MM.1S (cell line): ENCODE measurements at places on chromosomes 2 and 18.

DNA sequence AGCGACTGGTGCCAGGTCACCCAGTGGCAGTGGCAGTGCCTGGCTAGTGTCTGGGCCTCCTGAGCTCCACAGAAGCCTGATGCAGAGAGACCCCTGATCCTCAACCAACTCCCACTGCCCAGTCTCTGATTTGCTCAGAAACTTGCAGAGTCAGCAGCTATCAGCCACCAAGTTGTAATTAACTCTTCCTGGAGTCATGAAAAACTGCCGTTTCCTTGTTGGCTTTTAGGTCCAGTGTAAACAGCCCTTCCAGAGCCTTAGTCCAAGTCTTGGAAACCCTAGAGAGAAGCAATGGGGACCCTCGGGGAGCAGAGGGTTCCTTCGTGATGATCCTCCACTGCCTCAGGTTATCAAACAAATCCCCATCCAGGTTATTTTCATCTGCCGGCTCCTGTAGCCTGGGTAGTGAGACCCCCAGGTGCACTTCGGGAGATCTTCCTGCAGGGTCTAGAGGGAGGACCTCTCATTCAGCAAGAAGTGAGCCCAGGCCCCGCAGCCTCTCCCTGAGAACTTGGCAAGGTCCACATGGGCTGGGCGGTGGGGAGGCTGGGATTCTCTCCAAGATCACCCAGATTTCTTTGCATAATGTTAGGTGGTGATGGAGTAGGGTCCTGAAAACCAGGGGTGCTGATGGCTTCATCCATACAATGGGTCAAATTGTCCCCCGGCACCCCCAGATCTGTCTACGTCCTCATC is 137.7 kb upstream of the HDAC4 start:
- no peaks in the 10 kb centered on the region for H3K4me1 ChIP-seq
- no peak for DNase-seq
- H3K27me3 ChIP-seq: no peaks in the 10 kb centered on the region
- H3K27ac ChIP-seq: no peak overlapping the region
- no peak overlapping the region for H3K4me3 ChIP-seq
- no peaks in the 10 kb centered on the region for H3K36me3 ChIP-seq

DNA sequence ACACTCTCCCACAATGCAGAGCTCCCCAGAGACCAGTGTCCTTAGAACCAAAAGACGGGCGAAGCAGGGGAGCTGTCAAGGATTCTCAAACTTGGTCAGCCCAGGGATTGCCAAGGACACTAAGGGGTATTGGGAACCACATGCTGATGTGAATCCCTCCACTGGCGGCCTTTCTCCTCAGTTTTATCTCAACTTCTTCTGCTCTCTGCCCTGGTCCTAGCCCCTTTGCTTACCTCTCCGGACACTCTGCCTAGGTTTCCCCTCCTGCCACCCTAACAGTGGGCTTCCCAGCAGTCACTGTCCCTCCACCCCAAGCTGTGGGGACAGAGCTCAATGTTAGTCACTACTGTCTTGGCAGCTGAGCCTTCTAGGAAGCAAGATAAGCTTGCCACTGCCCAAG is 61.1 kb downstream of the POLR1A start:
- DNase-seq: no peak
- H3K27ac ChIP-seq: no peak overlapping the region
- H3K36me3 ChIP-seq: peaks cover 10% of the 10 kb centered on the region; the same call in 1 of the 2 replicates

DNA sequence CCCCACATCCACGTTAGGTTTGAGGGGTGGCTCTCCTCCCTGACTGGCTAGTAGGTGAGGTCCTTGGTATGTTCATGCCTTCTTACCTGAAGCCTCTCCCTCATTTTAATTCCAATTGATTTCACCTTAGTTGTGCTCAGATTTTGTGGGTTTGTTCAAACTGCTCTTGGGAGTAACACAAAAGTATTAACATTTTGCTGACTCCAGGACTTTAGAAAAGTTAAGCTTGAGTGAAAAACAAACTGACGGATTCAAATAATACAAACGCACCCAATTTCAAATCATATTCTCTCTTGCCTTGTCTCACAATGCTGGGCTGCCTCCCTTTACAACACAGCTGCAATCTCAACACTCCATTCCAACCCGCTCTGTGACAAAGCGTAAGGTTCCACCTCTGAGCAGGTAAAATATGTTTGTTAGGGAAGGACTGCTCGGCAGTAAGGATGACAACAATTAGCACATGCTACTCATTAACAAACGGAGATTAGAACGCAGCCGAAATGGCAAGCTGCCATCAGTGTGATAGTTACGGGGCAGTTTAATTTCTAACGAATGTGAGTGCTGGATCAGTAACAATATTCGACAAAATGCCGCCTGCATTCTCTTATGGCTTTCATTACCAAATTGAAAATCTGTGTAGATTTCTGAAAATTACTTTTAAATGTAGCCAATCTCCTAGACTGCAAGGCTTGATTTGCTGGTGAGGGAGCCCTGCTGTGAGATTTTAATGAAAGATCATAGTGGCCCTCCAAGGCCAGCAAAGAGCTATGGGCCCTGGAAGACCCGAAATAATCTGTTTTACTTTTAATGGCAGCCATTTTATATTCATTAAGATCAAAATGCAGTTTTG is 730.6 kb upstream of the FANCL start:
- H3K36me3 ChIP-seq: no peaks in the 10 kb centered on the region
- DNase-seq: no peak
- H3K27me3 ChIP-seq: no peaks in the 10 kb centered on the region

DNA sequence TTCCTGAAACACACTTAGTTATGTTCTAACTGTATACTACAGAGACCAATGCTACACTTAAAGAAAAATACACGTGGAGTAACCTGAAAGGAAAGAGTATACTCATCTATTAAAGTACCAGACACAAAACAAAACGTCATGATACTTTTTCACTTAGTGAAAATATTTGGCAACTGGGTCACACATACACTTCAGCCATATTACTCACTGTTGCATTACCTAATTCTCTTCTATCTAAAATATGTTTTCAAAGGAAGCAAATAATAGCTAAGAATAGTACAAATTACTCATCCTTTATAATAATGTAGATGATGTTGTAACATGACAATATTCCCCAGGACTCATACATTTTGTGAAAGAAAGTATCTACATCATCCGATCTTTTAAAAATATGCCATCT is 76.5 kb upstream of the EPB41L3 start:
- H3K4me1 ChIP-seq: no peaks in the 10 kb centered on the region
- no peaks in the 10 kb centered on the region for H3K36me3 ChIP-seq
- no peak overlapping the region for H3K4me3 ChIP-seq

DNA sequence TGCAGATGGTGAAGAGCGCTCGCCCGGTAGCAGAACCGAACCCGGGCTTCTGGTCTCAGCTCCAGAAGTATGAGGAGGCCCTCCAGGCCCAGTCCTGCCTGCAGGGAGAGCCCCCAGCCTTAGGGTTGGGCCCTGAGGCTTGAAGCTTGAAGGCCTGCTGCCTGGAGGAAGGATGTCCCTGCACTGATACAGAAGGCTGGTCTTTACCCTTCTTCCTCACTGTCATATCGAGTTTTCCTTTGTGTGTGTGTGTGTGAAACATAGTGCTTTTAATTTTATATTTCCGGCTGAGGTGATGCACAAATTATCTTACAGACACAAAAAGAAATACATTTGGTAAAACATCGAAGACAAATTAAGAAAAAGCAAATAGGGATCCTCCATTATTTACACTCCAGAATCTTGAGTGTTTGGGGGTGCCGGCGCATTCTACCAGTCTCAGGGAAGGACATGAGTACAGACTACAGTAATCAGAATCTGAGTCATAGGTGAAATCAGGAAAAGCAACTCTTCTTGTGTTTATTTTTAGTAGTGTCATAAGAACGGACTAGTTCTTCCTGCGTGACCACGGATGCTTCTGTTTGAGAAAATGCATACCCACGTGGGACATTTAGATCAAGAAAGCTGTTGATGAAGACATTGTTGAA is 1.3 kb downstream of the DUSP28 start:
- peak overlapping the region; percentile 83 for H3K4me3 ChIP-seq
- DNase-seq: peak; percentile 64
- H3K36me3 ChIP-seq: no peaks in the 10 kb centered on the region
- peak overlapping the region; percentile 92 for H3K27ac ChIP-seq
- peaks cover 42% of the 10 kb centered on the region for H3K4me1 ChIP-seq
- no peaks in the 10 kb centered on the region for H3K27me3 ChIP-seq

DNA sequence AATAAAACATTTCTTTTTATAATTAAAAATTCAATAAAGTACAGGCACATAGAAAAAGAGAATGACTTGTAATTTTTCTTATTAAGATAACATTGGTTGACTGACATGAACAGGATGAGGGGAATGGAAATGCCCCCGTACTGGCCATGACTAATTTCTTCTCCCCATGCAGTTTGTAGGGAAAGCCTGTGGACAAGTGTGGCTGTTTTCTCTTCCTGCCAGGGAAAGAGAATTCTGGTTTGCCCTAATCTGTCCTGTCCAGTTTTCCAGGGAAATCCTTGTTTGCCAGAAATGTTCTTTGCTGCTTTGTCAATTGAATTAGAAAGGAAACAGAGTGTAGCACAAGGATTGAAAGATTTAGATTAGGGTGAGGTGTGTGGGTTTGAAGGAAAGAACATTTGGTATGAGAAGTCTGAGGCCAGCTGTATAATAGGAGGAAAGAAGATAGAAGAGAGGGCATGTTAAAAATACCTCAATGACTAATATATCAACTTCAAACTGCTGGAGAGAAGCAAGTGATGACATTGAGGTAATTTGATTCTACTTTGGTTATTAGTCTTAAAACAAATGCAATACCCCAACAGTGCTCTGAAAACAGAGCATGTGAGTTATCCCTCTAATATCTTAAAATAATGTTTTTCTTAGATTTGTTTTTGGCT is 593.9 kb upstream of the ZNF804A start:
- H3K27me3 ChIP-seq: no peaks in the 10 kb centered on the region
- no peak for DNase-seq
- no peak overlapping the region for H3K4me3 ChIP-seq
- H3K4me1 ChIP-seq: no peaks in the 10 kb centered on the region
- H3K27ac ChIP-seq: no peak overlapping the region
- no peaks in the 10 kb centered on the region for H3K36me3 ChIP-seq

GRCh38 chr2:105052773-105053172 is 14.9 kb downstream of the MRPS9 start:
- H3K36me3 ChIP-seq: no peaks in the 10 kb centered on the region
- DNase-seq: no peak
- H3K27ac ChIP-seq: no peak overlapping the region
- no peaks in the 10 kb centered on the region for H3K27me3 ChIP-seq
- no peak overlapping the region for H3K4me3 ChIP-seq

DNA sequence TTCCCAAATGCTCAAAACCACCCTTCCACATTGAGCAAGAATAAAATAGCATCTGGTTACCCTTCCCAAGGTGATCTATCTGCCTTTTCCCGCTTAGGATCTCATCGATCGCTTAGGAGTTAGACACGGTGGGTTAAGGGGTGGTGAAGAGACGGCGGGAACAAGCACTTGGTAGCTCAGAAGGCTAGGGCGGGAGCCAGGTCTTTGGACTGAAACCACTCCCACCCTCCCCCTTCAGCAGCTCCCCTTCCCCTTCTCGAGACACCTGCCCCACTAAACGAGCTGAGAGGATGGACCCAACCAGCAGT is 513 bp downstream of the THOC1 start:
- H3K36me3 ChIP-seq: no peaks in the 10 kb centered on the region; the same call in 1 of the 2 replicates
- no peaks in the 10 kb centered on the region for H3K27me3 ChIP-seq
- H3K4me1 ChIP-seq: peaks cover 4% of the 10 kb centered on the region; the same call in 1 of the 2 replicates
- peak; percentile 45 for DNase-seq
- peak overlapping the region; percentile 92 for H3K4me3 ChIP-seq
- H3K27ac ChIP-seq: peak overlapping the region; percentile 78; the same call in 1 of the 2 replicates

DNA sequence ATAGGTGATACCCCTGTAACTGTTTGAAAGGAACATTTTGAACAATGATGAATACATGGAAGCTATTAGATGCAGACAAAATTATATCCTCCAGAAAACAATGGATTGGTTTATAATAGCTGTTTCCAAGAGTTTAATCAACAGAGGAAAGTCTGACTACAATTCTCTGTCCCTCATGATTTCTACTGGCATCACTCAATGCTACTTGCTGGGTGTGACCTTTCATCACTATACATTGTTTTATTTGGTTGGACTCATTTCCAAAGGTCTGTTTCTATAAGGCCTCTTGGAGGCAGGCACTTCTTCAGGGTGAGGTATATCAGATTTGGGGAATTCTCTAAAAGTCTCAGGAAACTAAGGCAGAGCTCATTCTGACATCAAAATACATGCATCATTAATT is 636.1 kb upstream of the SLC8A1 start:
- no peaks in the 10 kb centered on the region for H3K36me3 ChIP-seq
- no peaks in the 10 kb centered on the region for H3K27me3 ChIP-seq
- H3K4me1 ChIP-seq: no peaks in the 10 kb centered on the region
- DNase-seq: no peak

DNA sequence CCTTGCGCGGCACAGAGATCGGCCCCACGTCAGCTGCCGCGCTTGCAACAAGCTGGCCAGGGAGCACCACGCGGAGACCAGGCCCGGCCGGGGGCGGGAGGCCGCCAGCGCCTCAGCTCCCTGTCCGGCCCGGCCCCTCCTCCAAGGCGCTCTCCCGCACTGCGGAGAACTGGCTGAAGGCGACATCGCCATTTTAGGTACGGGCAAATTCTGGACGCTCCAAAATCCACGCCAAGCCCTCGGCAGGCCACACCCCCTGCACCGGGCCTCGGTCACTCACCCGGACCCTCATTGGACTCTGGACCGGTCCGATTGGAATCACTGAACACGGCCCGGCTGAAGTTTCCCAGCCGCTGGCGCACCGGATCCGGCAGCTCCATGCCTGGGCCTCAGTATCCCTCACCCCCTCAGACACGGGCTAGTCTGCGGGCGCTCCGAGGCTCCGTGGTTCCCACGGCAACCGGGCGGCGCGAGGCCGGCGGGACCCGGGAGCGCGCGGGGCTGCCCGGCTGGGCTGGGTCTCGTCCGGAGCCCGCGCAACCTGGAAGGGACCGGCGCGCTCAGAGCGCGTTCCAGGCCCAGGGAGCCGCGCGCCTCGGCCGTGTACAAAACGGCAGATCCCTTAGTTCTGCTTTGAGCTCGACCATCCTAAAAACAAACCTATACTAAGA is at the start of gene TMEM17:
Gene TMEM17, minus strand, starts transcription at position 446 of the 671 bp plus-strand sequence. Its CDS starts 66 bp downstream, at position 380.
- H3K36me3 ChIP-seq: no peaks in the 10 kb centered on the region
- H3K4me3 ChIP-seq: peak within 1 kb of the TSS; percentile 78
- DNase-seq: peak; percentile 60
- no peaks in the 10 kb centered on the region for H3K27me3 ChIP-seq
- H3K4me1 ChIP-seq: no peaks in the 10 kb centered on the region
- no peak within 1 kb of the TSS; the same call in 1 of the 2 replicates for H3K27ac ChIP-seq
